Left lung (tissue), 14 donors: ENCODE measurements at places on chromosomes 11 and 22. TPM values are rescaled to one million over a fixed set of nuclear protein-coding genes. Genes with fewer than 3 reads are reported as not detected.

DNA sequence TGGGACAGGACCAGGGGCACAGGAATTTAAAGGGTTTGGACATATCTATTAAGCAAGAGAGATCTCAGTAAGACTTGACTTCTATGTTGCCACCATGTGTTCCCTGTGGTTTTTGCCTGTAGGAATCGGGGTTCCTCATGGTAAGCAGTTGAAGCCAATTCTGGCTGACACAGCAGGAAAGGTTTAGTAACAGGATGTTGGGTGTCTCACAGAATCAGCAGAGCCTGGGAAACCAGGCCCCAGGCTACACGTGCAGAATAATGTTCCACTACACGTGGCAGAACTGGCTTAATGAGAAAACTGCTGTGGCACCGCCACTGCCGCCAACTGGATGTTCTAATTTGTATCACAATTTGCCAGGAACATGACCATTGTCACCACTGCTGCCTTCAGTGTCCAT is 264.6 kb upstream of the PLET1 start:
- no peak for DNase-seq
- no peak overlapping the region for H3K4me3 ChIP-seq
- no peak overlapping the region for H3K27ac ChIP-seq
- H3K4me1 ChIP-seq, result peaks cover 10% of the 10 kb centered on the region
- no peaks in the 10 kb centered on the region for H3K27me3 ChIP-seq
- H3K36me3 ChIP-seq, result no peaks in the 10 kb centered on the region

Gene SLC25A17
- 18.3 TPM for total RNA-seq

DNA sequence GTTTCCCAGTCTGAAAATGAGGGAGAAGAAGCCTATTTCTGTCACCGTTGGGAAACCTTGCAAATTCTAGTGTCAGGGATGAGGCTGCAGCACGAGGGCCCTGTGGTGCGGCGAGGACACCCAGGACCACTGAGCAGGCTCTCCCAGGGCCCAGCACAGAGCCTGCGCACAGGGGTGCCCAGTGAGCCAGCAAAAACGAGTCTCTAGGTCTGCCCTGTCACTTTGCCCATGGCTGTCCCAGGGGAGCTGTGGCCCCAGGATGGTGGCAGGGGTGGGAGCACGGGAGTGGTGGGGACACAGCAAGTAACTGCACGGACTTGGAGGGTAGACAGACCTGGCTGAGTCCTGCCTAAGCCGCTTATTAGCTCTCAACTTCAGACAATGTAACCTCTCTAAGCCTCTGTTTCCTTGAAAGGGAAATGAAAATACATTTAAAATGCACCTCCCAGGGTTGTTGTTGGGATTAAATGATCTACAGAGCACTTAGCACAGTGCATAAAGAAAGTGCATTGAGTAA is 44.2 kb downstream of the DSCAML1 start:
- no peaks in the 10 kb centered on the region for H3K36me3 ChIP-seq
- no peaks in the 10 kb centered on the region for H3K4me1 ChIP-seq
- DNase-seq, result no peak

DNA sequence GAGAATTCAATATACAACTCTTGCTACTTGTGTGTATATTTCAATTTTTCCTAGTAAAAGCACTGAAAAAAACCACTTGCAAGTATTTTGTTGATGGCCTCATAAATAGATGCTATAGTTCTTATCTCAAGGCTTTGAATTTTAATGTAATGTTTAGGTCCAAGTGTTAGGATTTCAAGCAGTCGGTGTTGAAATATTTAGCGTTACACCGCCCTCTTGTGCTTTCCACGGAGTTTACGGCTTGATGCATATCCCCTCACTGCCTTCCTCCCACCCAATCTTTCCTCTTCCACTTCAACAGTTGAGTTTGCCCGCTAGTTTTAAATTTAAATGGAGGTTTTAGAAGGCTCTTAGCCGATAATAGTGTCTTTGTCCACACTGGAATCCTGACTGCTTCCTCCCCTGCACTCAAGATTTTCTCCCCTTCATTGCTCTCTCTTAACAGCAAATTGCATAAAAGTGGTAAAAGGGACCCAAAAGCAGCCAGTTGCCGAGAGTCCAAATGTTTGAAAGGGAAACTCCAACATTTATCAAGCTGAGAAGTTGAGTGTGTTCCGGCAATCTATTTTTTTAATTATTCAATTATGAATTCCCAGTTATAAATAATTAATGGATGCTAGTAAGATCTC is 25.9 kb upstream of the HTATIP2 start:
- DNase-seq, result peak; percentile 22
- H3K36me3 ChIP-seq, result no peaks in the 10 kb centered on the region
- peaks cover 40% of the 10 kb centered on the region for H3K27me3 ChIP-seq
- no peak overlapping the region for H3K27ac ChIP-seq
- no peaks in the 10 kb centered on the region for H3K4me1 ChIP-seq

Gene TSSK2
- total RNA-seq, result not detected

Gene B3GAT1
- total RNA-seq, result 0.32 TPM

DNA sequence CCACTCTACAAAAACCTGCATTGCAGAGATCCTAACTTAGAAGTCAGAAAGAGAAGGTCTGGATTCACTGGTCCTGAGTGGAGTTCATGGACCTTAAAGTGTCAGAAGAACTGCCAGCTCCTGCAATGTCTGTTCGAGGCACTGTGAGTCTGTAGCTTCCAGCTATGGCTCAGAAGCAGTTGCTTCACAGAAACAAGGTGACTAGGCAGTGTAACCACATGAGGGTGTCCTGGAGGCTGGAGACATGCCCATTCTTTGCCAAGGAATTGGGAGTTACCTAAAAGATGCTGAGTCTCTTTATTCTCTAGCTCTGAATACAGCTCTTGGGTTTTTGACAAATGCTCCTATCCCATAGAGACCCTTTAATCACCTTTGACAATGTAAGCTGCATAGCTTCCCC is 130.5 kb downstream of the SPON1 start:
- no peak for DNase-seq
- H3K4me3 ChIP-seq, result no peak overlapping the region
- no peaks in the 10 kb centered on the region for H3K4me1 ChIP-seq

DNA sequence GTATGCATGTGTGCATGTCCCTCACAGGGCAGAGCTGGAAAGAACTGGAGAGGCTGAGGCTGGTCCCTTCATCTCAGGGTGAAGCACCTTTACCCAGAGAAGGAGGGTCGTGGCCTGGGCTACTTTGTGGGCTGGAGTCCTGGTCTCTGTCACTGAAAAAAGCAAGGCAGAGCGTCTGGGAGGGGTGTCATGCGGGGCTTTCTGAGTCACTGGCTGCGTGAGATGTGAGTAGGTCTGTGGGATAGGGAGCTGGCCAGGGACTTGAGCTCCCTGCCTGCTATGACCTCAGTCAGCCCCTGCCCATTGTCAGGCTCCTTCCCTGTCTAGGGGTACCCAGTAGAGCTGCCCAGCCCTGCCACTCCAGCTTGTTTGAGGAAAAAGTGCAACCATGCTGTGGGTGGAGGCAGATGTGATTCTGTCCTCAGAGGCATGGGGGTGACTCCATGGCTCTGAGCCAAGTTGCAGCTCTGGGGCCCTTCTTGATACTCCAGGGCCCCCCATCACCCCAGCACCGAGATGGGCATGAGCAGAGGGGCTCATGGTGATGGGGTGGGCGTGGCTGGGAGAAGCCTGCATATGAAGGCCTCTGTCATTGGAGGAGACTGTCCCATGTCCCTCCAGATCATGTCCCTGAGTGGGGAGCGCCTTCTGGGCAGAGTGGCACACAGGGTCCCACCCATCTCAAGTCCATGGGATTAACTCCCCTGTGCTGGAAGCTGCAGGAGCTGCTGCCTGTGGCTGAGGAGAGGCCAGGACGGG is 27.8 kb downstream of the KCNQ1 start:
- H3K27me3 ChIP-seq, result no peaks in the 10 kb centered on the region
- no peak for DNase-seq
- H3K36me3 ChIP-seq, result no peaks in the 10 kb centered on the region
- H3K27ac ChIP-seq, result no peak overlapping the region
- no peaks in the 10 kb centered on the region for H3K4me1 ChIP-seq
- H3K4me3 ChIP-seq, result no peak overlapping the region

Gene MS4A14
- 3.7 TPM for total RNA-seq

DNA sequence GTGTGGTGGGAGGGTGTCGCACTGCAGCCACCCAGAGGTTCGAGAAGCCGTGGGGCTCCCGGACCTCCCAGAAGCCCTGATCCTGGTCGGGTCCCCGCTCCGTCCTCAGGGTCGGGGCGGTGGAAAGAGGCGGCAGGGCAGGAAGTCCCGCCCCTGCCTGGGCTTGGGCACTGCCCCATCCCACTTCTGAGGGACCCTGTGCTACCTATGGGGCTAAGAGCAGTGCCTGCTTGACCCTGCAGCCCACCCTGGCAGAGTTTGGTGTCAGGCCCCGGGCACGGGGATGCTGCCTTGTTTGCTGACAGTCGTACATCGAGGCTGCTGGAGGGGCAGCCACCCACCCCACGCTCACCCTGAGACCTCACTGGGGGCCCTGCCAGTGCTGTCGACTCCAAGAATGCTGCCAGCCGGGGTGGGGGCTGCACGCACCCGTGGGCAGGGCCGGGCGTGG is 19.4 kb downstream of the RNH1 start:
- H3K27ac ChIP-seq, result no peak overlapping the region
- no peak overlapping the region for H3K4me3 ChIP-seq
- no peaks in the 10 kb centered on the region for H3K36me3 ChIP-seq
- no peak for DNase-seq

DNA sequence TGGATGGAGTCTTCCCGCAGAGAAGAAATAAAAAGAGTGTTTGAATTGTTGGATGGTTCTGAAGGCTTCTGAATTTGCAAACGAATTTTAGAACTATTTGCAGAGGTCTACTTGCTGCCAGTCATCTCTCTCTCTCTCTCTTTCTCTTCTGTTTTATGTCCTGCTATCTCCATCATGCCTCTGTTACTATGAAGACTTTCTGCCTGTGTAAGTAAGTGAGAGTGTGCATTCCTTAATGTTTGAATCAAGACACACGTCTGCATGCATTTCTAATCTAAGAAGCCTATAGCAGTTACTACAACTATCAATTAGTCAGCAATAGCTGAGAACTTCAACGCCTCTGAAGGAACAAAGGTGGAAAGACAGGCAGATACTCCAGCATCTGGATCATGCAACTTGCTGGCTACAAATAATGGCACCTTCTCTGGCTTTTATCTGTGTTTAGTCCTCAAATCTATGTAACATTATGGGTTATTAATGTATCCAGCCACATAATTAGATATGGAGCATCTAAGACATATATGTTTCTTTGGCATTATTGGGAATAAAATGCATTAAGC is 191.5 kb upstream of the BLID start:
- H3K36me3 ChIP-seq, result no peaks in the 10 kb centered on the region
- DNase-seq, result no peak
- H3K4me3 ChIP-seq, result no peak overlapping the region
- H3K4me1 ChIP-seq, result no peaks in the 10 kb centered on the region
- no peak overlapping the region for H3K27ac ChIP-seq
- H3K27me3 ChIP-seq, result no peaks in the 10 kb centered on the region

DNA sequence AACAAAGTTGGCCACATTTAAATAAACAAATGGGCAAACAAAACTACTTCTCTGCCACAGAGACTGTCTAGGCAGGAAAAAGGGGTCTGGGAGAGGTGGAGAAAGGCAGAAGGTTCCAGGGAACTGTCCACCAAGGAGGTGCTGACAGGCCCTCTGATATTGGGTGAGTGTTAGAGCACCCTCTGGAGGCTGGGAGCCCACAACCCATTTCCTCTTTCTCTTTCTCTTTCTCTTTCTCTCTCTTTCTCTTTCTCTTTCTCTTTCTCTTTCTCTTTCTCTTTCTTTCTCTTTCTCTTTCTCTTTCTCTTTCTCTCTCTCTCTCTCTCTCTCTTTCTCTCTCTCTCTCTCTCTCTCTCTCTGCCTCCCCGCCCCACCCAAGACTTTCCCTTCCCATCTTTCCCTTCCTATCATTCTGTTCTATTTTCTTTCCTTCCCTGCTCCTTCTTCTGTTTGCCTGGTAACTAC is 912.8 kb downstream of the DLG2 start:
- no peaks in the 10 kb centered on the region for H3K27me3 ChIP-seq
- DNase-seq, result peak; percentile 63
- no peaks in the 10 kb centered on the region for H3K36me3 ChIP-seq
- no peaks in the 10 kb centered on the region for H3K4me1 ChIP-seq
- H3K4me3 ChIP-seq, result no peak overlapping the region

GRCh38 chr11:11291041-11292015 is 61.7 kb downstream of the CSNK2A3 start:
- no peaks in the 10 kb centered on the region for H3K4me1 ChIP-seq
- H3K4me3 ChIP-seq, result no peak overlapping the region
- DNase-seq, result no peak

DNA sequence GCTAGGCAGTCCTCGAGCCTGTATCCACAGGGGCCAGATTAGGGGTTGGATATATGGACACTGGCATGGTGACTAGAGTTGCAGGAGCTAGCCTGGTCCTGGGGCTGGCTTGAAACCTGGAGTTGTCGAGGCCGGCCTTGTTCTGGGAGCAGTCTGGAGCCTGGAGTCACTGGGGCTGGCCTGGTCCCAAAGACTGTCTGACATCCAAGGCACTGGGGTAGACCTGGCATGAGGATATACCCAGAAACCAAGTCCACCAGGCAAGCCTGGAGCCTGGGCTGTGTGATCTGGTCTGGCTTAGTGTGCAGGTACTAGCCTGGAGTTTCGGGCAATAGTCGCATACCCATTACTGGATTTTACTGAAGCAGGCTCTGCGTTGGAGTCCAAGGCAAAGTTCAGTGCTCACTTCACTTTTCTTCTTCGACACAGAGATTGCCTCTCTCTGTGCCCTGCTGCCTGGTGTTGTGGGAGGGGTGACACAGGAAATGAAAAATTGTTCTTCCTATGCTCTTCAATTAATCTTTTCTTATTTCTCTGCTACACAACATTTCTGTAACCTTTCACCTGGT is 4.3 kb upstream of the GLYATL1 start:
- no peak for DNase-seq
- H3K4me3 ChIP-seq, result no peak overlapping the region
- H3K27me3 ChIP-seq, result no peaks in the 10 kb centered on the region
- no peak overlapping the region for H3K27ac ChIP-seq
- H3K36me3 ChIP-seq, result no peaks in the 10 kb centered on the region

GRCh38 chr11:91219535-91219934 is 996.7 kb upstream of the CHORDC1 start:
- H3K36me3 ChIP-seq, result no peaks in the 10 kb centered on the region
- H3K4me3 ChIP-seq, result no peak overlapping the region
- no peak overlapping the region for H3K27ac ChIP-seq
- H3K27me3 ChIP-seq, result no peaks in the 10 kb centered on the region

- H3K27me3 ChIP-seq, result no peaks in the 10 kb centered on the region
- peaks cover 8% of the 10 kb centered on the region for H3K36me3 ChIP-seq
- peaks cover 13% of the 10 kb centered on the region for H3K4me1 ChIP-seq
- DNase-seq, result peak; percentile 46
- no peak overlapping the region for H3K4me3 ChIP-seq
Observed at GRCh38 chr11:72750086-72750485, 2.1 kb downstream of the ARAP1 start.
